Left kidney (tissue), 8 donors: ENCODE measurements at places on chromosomes 7 and 10. TPM values are rescaled to one million over a fixed set of nuclear protein-coding genes. Genes with fewer than 3 reads are reported as not detected.

GRCh38 chr7:112021379-112022044 lies 184.7 kb downstream of the DOCK4 start:
- no peak for DNase-seq

DNA sequence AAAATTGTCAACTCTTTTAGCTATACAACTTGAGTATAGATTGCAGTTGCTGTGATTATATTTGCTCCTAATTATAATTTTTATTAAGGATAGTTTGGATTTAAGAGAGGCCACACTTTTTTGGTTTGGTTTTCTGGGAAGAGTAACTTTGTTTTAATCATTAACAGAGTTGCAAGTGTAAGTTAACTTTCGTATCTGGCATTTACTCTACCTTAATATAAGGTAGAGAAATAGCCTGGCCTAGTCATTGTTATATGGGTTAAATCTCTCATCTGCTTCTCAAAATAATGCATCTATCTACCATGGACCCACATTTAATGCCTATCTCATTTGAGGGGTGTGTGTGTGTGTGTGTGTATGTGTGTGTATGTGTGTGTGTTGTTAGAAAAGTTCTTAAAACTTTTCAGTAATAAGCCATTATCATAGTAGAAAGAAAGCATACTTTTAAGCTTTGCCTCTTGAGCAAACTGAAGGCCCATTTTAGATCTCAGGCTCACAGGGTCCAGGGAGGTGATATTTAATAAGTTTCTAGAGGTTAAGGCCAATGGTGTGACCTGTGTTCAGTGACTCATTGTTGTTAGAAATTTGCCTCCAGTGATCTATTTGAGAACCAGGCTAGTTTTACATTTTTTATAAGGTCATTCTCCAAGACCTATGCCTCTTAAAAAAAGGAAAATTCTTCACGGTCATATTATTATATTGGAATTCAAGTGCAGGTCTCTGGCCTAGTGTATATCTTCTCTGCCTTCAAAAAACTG lies 10.9 kb upstream of the TEX47 start:
- DNase-seq: no peak

GRCh38 chr7:84914598-84914997 lies 272.3 kb downstream of the SEMA3D start:
- DNase-seq: no peak

ELAPOR2 gene
- polyA plus RNA-seq: 14.1 TPM

- DNase-seq: no peak
Observed at GRCh38 chr10:43208147-43209073, 58.5 kb downstream of the RASGEF1A start.

DNA sequence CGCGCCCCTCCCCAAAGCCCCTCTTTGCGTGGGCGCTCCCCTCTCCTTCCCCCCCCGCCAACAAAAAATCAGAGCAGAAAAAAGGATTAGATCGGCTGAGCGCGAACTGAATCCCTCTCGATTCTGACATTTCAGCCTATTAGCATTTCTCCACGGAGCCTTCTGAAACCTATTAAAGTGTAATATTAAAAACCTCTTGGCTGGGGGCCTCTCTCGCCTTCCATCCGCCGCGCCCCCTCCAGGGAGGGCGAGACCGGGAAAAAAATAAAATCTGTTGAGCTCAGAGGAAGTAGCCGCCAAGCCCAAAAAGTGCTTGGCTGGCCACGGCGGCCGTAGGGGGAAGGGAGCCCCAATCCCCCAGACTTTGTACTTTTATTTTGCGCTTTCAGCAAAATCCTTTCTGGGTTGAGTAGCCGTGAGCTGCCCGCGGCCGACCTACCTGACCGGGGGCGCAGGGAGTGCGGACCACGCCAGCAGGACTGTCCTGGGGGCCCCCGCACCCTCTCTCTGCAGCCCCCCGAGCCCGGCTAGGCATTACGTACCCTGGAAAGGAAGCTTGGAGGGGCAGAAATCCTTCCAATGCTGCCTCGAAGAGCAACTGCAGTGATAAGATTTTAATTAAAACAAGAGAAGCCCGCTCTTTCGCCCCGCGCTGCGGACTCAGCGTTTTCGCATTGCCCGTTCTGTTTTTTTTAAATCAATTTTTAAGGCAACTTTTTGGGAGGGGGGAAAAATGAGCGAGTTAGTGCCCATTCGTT lies 1.3 kb upstream of the TNRC18 start:
- DNase-seq: no peak

UCN3 gene
- polyA plus RNA-seq: 1.0 TPM

PTN gene
- polyA plus RNA-seq: 176 TPM

DNA sequence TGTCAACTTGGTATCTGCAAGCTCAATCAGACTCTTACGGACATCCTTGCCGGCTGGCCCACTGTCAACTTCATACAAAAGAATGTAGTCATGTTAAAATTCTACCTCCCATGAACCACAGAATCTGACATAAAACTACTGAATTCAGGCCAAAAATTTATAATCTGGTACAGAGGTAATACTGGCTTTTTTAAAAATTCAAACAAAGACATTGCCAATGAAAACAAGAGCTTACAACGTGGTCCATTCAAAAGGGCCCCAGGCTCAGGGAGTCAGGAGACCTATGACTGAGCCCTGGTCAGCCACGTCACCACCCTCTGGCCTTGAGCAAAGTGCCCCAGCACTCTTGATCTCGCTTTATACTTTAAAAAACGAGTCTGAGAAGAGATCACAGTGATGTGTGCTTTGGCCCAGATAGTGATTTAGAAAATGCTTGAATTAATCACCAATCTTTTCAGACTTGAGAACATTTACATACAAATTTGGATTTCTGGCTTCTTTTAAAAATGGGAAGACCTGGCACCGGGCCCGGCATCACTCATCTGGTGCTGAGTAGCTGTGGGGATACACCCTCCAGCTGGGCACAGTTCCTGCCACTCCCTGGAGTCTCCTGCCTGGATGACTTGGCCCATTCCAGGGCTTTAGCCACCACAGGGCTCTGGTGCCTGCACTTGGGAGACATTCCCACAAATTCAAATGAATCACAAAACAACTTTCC lies 94.1 kb downstream of the PIP4K2A start:
- DNase-seq: no peak

GRCh38 chr10:86872757-86873156 lies 84.7 kb downstream of the MMRN2 start:
- DNase-seq: no peak

LRRD1 gene
- 0.75 TPM for polyA plus RNA-seq

DNA sequence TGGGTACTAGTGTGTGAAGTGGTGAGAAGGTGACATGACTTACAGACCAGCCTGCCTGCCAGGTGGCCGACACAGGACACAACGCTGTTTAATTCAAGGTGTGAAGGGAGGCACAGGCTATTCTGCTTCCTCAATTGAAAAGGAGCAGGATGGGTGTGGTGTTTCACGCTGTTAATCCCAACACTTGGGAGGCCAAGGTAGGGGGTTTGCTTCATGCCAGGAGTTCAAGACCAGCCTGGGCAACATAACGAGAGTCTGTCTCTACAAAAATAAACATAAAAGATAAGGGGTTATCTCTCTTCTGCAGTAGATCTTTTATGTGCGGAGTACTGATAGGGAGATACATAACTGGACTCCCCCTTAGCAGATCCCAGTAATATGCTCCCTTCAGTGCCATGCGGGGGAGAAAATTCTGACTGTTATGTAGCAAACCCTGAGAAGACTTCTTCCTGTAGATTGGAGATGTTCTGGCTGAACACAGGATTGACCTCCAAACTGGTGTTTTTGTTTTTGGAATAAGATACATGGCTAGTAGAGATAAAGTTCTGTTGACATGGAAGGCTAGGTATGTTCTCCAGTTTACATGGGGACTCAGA lies 63.2 kb downstream of the CCNY start:
- no peak for DNase-seq

DNA sequence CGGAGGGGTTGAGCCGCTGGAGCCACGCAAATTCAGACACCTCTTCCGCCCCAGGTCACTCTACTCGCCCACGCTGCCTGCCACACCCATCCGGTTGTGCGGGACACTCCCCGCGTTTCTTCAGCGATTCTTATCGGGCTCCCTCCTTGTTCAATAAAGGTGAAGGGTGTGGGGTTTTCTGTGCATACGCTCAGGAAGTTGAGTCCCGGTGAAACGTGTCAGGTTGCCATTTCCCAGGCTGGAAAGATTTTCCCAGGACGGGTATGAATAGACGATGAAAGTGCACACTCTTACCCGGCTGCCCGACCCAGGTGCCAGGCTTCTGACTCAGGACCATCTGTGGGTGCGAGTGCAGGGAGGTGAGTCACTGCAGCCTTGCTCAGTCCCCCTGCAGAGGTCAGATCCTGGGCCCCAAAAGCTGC lies 22.0 kb downstream of the KLF6 start:
- DNase-seq: no peak

- peak; percentile 57 for DNase-seq
Observed at GRCh38 chr10:103720328-103720963, 134.9 kb downstream of the SH3PXD2A start.

- DNase-seq: no peak
Observed at GRCh38 chr10:109922358-109922975, 844 bp downstream of the XPNPEP1 start.

RALA gene
- polyA plus RNA-seq: 73.4 TPM

- no peak for DNase-seq
Observed at GRCh38 chr10:122639801-122640200, 59.8 kb downstream of the C10orf120 start.

DNA sequence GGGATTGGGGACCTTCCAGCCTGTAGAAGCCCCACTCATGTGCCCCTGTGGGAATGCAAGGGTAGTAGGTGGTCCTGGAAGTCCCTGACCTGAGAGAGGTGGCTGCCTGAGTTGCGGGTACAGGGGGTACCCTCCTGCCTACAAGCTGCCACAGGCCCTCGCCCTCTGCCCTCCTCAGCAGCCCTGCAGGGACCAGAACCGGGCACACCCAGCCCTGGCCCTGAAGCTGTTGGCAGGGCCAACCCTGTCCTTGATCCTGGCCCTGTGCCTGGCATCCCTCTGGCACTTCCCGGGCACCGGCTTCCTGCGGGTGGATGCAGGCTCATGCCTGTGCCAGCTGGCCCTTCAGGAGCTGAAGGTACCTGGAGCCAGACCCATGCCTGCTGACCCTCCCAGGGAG lies 54.9 kb upstream of the ELN start:
- DNase-seq: no peak

GRCh38 chr7:3918576-3918975 lies 617.5 kb downstream of the SDK1 start:
- DNase-seq: no peak

DNA sequence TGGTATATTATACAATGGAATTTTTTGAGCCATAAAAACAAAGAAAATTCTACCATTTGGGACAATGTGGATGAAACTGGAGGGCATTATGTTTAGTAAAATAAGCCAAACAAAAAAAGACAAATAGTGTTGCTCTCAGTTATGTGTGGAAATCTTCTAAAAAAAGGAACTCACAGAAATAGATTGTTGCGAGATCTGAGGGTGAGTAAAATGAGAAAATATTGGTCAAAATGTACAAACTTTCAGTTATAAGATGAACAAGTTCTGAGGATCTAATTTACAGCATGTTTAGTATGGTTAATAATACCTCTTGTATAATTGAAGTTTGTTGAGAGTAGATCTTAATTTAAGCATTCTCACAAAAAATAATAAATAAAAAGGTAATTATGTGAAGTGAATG lies 291.2 kb downstream of the KIF20B start:
- no peak for DNase-seq

GRCh38 chr7:4745265-4745919 lies 30.0 kb upstream of the AP5Z1 start:
- DNase-seq: no peak

DNA sequence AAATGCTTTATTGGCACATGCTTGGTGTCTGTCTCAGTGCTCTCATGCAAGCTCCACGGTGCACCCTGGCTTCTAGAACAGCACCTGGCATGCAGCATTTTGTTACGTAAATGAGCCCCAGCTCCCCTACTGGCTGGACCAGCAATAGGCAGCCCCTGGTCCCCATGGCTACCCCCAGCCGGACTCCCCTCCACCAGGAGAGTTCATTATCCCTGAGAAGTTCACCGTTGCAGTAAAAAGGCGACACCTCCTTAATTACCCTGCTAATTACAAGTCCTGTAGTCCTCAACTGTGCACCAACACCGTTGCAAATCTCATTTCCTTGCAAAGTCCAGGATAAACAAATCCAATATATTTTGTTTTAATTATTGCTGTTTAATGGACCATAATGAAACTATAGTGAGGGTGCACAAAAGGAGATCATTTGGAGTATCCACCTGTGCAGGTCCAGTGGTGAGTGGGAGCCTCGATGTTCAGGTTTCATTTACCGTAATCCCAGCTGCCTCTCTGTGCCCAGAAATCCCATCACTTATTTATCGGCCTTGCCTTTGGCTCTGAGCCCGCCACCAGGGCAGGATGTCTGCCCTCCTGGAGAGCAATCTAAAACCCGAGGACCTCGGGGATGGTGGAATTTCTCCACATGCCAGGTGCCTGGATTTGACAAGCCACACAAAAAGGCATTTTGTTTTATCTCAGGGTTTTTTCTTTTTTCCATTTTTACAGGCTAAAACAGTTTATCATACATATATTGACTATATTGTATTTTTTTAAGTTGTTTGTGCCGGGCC lies 12.8 kb upstream of the DRGX start:
- peak; percentile 31 for DNase-seq

SLC26A3 gene
- 0.10 TPM for polyA plus RNA-seq

- DNase-seq: no peak
Observed at GRCh38 chr7:74449809-74450397, 3.8 kb upstream of the GTF2IRD1 start.

OR6V1 gene
- polyA plus RNA-seq: not detected

EPO gene
- 0.20 TPM for polyA plus RNA-seq

GRCh38 chr10:104318810-104319741 lies 19.2 kb downstream of the ITPRIP start:
- no peak for DNase-seq

LRRN3 gene
- 4.3 TPM for polyA plus RNA-seq

MBL2 gene
- polyA plus RNA-seq: not detected

DNA sequence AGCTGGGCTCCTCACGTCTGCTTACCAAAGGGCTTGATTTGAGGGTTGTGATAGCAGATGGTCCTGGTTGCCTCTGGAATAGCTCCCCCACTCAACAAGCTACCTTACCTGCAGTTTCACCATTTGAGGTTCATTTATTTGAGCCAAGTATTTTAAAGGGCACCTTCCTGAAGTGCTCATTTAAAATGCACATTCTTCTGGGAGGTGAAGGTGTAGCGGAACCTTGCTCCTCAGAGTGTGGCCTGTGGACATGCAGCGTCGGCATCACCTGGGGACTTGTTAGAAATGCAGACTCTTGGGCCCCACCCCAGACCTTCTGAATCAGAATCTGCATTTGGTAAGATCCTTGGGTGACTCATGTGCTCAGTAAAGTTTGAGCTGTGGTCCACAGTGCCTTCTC lies 2.3 kb downstream of the CDH23 start:
- no peak for DNase-seq

NYAP1 gene
- 1.6 TPM for polyA plus RNA-seq

DNA sequence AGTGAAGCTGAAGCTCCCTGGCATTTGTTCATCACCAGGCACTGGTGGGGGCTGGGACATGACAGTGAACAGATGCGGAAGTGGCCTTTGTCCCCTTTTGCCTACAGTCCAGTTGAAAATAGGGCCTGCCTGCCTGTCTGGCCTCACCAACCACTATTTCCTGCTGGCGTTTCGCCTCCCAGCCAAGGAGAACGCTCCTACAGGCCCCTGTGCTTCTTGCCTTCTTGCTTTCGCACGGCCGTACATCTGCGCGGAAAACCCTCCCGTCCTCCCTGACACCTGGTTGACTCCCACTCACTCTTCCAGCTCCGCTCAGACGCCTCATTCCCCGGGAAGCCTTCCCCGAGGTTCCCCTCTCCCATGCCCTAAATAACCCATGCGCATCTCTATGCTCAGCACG lies 317.3 kb downstream of the PRPF18 start:
- DNase-seq: no peak

GATA3 gene
- polyA plus RNA-seq: 82.7 TPM

- DNase-seq: no peak
Observed at GRCh38 chr7:12802070-12802469, 114.6 kb downstream of the ARL4A start.

FAM131B gene
- 2.1 TPM for polyA plus RNA-seq

AGR2 gene
- 60.8 TPM for polyA plus RNA-seq
